ENCODE measurements at places on chromosomes 2 and 18. TPM values are rescaled to one million over a fixed set of nuclear protein-coding genes. Genes with fewer than 3 reads are reported as not detected.

The NLRC4 gene
- 1.3 TPM for polyA plus RNA-seq

The CAB39 gene
- polyA plus RNA-seq, result 65.8 TPM

The C2orf15 gene
- 0.18 TPM for polyA plus RNA-seq

The PASK gene
- 4.5 TPM for polyA plus RNA-seq

The UGT1A3 gene
- not detected for polyA plus RNA-seq

The CYP27A1 gene
- polyA plus RNA-seq, result 13.0 TPM

The IL1RN gene
- polyA plus RNA-seq, result 2.2 TPM

The EVX2 gene
- not detected for polyA plus RNA-seq

The AQP4 gene
- polyA plus RNA-seq, result 0.50 TPM

The CFAP65 gene
- not detected for polyA plus RNA-seq

The CRIM1 gene
- polyA plus RNA-seq, result 19.3 TPM

The MAT2A gene
- 239 TPM for polyA plus RNA-seq

The OTOS gene
- not detected for polyA plus RNA-seq

The CCDC68 gene
- polyA plus RNA-seq, result 0.75 TPM

GRCh38 chr18:58565021-58565420, 63.9 kb downstream of the ALPK2 start:
- peak; percentile 22 for DNase-seq

- peak; percentile 48 for DNase-seq
Observed at GRCh38 chr2:26324903-26325302, 21.0 kb upstream of the SELENOI start.

GRCh38 chr18:63553081-63553480, 10.9 kb downstream of the SERPINB12 start:
- peak; percentile 87 for DNase-seq

DNA sequence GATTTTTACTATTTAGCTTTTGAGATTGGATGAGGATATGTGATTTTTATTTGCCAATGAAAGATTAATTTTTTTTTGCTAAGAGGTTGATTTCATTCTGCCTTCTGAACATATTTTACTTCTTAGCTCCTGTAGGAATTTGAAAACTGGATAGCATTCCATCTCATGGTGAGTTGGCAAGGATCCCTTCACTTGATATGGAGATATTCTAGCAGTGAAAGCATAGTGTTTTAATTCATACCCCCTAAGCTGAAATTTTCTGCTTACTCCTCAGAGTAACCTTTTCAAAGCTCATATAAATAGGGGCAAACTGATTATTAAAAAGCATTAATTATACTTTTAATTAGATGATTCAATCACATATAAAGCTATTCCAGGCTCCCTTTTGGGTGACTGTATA, 61.0 kb upstream of the KCNJ3 start:
- peak; percentile 7 for DNase-seq

DNA sequence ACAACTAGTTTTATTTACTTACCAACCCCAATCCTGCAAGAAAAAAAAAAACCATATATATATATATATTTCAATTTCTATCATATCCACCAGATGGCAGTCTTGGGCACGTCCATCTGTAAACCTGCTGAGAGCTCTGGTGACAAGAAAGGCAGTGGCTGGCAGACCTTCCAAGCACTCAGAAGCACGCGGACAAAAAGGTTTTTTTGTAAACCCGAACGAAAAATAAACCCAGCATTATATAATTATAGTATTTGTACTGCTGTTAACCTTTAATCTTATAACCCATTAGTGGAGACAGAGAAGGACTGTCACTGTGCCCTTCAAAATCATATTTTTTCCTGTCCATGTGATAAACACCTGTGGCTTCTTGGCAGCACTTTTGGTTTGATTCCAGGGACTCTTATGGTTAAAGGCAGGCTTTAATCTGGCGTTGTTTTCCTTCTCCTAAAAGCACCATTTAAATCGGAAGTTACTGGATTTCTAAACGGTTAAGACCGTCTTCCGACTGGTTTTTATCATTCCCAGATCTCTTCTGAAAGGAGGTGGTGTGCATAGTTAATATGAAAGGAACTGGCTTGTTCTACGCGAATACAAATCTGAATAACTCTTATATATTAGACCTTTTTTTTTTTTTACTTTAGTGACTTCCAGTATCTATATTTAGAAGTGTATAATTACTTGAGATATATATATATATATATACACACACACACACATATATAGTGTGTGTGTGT, 31.0 kb upstream of the SLC3A1 start:
- peak; percentile 73 for DNase-seq

GRCh38 chr2:85790499-85791188, 36.9 kb downstream of the ATOH8 start:
- DNase-seq, result no peak

GRCh38 chr2:26384183-26384582, 17.5 kb upstream of the DRC1 start:
- DNase-seq, result no peak

DNA sequence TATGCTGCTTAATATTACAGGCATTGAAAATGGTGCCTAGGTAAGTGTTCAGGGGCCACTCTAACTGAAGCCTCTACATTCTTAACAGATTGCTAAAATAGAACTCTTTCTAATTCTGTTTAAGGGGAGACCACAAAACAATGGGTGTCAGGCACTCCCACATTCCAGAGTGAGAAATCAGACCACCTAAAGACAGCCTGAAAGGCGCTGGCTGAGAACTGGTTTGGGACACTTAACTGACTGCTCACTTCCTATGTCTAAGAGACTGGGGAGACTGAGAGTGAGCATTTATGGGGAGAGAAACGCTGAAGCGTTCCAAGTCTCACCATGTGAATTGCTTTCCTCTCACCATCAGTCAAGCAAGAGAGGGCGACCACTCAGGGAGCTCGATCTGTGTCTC, 108.8 kb upstream of the ITGB6 start:
- peak; percentile 87 for DNase-seq

GRCh38 chr2:48272199-48272598, 257.8 kb upstream of the STON1 start:
- DNase-seq, result no peak

DNA sequence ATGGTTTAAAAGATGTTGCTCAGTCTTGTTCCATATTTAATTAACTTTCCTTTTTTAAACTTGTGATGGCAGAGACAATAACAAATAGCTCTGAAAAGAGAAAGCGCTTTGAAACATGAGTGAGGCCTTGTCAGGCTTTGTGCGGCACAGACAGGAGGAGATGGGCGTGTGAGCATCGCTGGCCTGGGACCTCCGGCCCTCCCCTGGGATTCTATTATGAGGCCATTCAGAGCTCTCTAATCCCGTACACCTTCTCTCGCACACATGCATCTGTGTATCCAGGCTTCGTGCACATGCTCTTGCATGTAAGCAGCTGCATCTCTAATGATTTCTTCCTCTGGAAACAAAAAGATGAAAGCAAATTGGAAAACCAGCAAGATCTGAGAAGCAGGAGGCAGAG, 313.7 kb downstream of the ZNF521 start:
- DNase-seq, result no peak

- no peak for DNase-seq
Observed at GRCh38 chr2:174395969-174396630, 570 bp downstream of the SCRN3 start.

GRCh38 chr2:120344214-120344975, 1.5 kb upstream of the INHBB start:
- DNase-seq, result peak; percentile 39

DNA sequence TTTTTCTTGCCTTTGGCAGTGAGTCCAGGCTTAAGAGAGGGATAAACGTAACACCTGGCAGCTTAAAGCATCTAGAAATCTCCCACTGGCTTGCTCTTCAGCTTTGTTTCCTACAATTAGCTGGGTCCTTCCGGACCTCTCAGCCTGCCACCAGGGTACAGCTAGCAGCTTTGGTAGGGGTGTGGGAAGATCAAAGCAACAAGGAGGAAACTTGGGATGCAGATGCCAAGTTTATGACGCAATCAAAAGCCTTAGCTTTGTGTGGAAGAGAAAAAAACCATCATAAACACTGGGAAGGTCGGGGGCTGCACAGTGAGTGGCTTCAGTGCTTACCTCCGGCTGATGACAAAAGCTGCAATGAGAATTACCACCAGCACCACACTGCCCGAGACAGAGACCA, 116.9 kb downstream of the EPHA4 start:
- DNase-seq, result no peak

DNA sequence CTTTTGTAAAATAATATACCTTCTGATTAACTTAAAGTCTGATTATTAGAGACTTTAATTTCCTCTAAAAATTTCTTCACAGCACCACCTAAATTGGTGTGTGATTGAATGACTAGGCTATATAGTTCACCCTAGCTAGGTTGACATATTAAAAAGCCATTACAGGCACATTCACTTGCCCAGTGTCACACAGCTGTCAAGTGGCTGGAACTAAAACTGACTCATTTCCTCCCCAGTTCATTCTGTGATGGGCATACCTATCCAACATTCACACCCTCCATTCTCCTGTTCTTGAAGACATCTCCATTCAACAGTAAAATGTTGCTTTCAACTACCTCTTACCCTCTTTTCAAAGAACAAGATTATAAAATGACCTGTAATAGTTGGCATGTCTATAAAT, 334.5 kb downstream of the ARHGAP15 start:
- DNase-seq, result no peak

DNA sequence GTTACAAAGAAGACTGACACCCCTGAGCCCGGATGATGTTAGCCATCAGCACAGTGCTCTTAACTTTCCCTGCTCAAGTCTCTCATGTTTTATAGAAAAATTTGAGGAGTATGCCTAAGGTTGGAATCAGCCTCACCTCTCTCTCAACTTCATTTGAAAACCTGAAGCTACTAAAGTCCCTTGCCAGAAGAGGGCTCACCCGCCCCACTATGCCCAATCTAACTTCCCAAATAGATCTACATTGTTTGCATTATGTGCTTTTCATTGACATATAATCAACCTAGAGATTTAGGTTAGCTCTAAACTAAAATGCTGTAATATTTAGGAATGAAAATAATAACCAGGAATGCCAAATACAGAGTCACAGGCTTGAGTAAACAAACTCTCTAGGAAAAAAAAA, 305.4 kb downstream of the NCKAP5 start:
- no peak for DNase-seq

- DNase-seq, result no peak
Observed at GRCh38 chr2:128390991-128391630, 72.4 kb upstream of the HS6ST1 start.

GRCh38 chr2:142873831-142874287, 3.6 kb upstream of the KYNU start:
- DNase-seq, result no peak

DNA sequence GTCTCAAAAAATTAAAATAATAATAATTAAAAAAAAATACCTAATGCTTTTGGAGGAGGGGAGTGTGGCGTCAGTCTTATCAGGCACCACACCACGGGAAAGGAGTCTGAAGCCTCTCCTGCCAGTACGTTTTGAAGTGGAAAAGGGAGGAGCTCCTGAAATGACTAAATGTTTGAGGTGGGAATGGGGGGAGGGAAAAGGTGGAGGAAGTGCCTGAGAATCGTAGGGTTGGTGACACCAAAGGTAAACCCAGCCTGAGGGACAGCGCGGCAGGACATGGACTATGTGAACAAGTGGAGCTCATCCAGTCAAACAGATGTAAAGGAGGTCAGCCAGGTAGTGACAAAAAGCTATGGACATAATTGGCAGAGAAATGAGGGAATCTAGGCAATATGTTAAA, 42.2 kb upstream of the EPHA4 start:
- no peak for DNase-seq

DNA sequence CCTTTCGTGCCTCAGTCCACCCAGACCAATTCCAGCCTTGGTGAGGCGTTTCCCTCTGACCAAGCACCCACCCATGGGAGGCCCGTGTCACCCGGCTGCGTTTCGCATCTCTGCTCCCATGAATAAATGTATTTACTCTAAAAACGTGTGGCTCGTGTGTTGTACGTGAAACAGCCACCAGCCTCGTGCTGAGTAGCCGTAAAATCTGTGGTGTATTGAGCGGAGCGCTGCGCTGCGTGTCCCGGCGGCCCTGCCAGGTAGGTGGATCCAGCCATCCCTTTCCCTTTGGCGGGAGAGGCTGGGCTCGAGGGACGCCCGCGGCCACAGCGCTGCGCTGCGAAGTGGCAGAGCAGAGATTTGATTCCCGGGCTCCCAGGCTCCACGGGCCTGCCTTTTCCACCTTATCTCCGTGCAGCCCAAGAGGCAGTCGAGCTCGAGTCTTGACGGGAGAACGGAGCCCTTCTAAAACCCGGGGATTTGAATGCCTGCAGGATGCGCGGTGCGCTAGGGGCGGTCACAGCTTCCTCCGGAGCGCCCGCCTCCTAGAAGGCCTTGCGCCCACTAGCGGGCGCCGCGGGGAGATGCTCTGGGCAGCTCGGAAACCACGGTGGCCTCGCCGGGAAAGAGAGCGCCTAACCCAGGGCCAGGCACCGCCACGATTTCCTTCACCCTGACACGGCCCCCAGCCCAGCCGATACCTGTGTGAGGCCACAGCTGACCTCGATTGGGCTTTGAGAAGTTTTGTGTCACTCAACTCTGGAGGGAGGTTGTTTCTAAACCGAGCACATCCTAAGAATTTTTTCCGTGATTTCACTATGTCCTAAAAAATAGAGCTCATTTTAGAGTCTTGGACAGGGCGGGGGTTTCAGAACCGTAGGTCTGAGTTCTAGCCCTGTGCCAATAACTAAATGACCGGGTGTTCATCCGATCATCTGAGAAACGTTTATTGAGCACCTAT, 3.9 kb upstream of the PSMD1 start:
- DNase-seq, result peak; percentile 74

DNA sequence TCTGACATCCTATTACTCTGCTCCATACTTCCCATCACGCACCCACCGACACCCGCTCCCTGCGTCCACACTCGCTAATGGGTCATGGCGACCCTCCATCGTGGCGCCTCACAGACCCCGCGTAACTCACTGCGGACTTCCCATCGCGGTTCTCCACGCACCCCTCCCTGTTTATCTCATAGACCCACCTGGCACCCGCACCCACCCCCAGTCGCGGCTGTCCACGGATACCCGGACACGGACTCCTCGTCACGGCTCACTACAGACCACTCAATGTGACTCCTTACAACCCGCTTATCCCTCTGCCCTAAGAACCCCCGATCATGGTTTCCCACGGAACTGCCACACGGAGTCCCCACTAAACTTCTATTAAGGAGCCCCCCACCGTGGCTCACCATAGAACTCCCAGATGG, 458 bp downstream of the CXXC1 start:
- no peak for DNase-seq

- no peak for DNase-seq
Observed at GRCh38 chr18:8818982-8819381, 113.6 kb downstream of the MTCL1 start.

GRCh38 chr2:226756131-226756530, 43.5 kb downstream of the IRS1 start:
- no peak for DNase-seq

GRCh38 chr18:45844938-45845337, 19.5 kb downstream of the SIGLEC15 start:
- no peak for DNase-seq

- DNase-seq, result no peak
Observed at GRCh38 chr2:62296832-62297623, 101.1 kb downstream of the B3GNT2 start.

All from muscle of back (tissue), 13 donors.